Dermis blood vessel endothelial cell (primary cell): ENCODE measurements at places on chromosomes 13 and 19. TPM values are rescaled to one million over a fixed set of nuclear protein-coding genes. Genes with fewer than 3 reads are reported as not detected.

- DNase-seq: no peak
Observed at GRCh38 chr19:2110822-2111221, 14.1 kb downstream of the IZUMO4 start.

DNA sequence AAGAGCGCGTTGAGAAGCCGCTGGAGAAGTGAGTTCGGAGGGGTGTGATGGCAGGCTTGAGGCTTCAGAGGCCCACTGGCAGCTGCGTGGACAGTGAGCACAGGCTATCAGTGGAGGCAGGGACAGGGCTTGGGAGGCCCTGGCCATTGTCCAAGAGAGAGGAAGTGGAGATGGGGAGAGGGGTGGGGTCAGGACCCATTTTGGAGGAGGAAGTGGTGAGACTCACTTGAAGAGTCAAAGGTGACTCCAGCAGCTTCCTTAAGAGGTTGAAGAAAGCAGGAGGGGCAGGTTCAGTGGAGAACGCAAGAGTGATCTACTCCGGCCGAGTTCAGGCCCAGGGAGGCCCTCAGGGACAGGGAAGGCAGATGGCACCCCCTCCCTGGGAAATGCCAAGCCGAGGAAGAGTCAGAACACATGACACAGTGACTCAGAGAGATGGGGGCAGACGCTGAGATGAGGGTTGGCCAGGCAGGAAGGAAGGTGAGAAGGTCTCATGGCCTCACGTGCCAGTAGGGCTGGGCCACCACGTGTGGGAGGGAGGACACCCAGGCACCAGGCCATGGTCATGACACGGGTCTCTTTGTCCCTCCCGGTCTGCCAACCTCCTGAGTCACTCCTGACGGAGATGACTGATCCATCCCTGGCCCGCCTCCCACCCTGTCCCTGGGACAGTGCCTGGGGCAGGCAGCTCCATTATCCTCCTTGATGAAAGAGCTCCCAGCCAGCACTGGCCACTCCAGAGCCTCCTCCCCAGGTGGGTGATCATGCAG lies 10.1 kb upstream of the CD22 start:
- peak; percentile 85 for DNase-seq

GRCh38 chr19:51407511-51408131 lies 9.8 kb downstream of the SIGLEC10 start:
- peak; percentile 54 for DNase-seq

ZNF582 gene
- 2.2 and 2.5 TPM in 2 replicates for total RNA-seq

DNA sequence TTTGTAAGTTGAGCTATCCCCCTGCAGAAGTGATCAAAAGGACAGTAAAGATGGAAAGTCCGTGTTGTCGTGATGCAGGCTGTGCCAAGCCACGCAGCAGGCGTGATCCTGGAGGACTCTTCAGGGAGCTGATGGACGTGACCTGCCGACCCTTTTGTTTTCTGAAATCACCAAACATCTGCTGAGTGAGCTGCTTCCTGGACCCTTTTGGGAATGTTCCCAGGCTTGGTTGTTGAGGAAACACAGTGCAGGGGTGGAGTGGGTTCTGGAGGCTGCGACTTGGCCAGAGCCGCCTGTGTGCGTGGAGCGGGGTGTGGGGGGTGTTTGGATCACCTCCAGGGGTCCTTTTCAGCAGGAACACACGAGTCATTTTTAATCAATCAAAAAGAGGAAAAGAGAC lies 15.4 kb upstream of the CPAMD8 start:
- peak; percentile 76 for DNase-seq

DNA sequence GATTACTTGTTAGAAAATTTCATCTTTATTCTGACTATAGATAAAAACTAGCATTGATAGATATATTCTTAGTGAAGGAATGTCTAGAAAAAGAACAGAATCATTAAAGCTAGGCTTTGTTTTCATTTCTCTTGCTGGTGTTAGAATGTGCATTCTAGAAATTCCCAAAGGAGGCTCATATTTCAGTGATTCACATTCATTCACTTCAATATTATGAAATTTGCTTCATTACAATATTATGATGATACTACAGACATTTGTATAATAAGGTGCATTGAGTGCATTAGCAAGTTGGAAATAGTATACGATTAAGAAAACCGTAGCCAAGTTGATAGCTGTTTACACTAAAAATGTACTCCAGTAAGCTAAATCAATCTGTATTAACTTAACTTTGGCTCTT lies 70.7 kb upstream of the MYCBP2 start:
- no peak for DNase-seq

PDE4C gene
- total RNA-seq: 0.28 and 0.51 TPM in 2 replicates

LCP1 gene
- 0.14 TPM in 1 of 2 replicates, not detected in the other for total RNA-seq

GRCh38 chr19:28074773-28075172 lies 1138.2 kb downstream of the UQCRFS1 start:
- no peak for DNase-seq

NDUFA7 gene
- total RNA-seq: 10.2 and 11.7 TPM in 2 replicates

ZNF844 gene
- 5.4 and 5.7 TPM in 2 replicates for total RNA-seq

- no peak for DNase-seq
Observed at GRCh38 chr19:6861683-6862286, 25.6 kb upstream of the ADGRE1 start.

DNA sequence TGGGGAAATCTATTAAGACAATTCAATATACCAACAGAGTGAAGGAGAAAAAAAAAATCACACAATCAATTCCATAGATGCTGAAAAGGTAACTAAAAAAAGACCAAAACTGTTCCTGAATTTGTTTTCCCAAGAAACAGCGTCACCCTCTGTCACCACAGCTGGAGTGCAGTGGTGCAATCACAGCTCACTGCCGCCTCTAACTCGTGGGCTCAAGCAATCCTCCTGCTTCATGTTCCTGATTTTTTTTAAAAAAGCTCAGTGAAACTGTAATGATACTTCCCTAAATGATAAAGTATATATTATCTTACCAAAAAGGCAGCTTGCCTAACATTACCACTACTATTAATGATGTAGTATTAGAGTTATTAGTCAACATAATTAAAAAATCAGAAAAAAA lies 19.6 kb upstream of the ZFP14 start:
- no peak for DNase-seq

GRCh38 chr13:78593652-78594455 lies 9.5 kb downstream of the POU4F1 start:
- no peak for DNase-seq

GRCh38 chr19:40686882-40687524 lies 3.4 kb downstream of the NUMBL start:
- no peak for DNase-seq

DNA sequence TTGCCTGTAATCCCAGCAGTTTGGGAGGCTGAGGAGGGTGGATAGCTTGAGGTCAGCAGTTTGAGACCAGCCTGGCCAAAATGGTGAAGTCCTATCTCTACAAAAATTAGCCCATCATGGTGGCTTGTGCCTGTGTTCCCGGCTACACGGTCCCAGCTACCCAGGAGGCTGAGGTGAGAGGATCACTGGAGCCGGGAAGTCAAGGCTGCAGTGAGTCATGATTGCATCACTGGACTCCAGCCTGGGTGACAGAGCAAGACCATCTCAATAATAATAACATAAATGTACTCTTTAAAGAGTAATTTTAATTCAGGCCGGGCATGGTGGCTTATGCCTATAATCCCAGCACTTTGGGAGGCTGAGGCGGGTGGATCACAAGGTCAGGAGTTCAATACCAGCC lies 38.7 kb downstream of the SKA3 start:
- peak; percentile 11 for DNase-seq

DNA sequence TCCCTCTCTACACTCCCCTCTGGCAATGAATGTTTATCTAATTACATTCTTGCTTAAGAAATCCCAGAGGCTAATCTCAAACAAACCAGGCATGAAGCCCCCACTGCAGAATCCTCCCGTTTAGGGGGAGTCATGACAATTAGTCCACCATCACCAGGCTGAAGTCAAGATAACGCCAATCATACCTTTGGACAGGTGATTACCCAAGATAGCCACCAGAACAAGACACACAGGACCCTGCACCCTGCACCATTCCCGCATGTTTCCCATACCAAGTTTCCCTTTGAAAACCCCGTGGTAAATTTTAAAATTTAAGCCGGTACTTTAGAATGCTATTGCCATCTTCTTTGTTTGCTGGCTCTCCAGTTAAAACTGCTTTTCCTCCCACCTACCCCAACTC lies 64.8 kb upstream of the XPO4 start:
- DNase-seq: no peak

DNA sequence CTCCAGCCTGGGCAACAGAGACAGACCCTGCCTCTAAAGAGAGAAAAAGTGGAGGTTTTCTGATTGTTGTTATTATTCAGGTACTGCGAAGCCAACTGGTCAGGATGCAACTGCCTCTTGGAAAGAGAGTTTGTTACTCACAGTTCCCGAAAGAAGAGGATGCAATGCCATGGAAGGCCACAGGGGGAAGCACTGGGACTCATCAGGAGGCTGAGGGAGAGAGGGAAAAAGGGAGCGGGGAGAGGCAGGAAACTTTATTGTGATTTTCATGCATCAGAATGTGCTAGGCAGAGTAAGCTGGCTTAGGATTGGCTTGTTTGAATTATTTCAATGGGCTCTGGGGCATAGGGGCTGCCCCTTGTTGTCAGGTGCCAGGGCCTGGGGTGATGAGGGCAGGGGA lies 27.6 kb downstream of the MYO9B start:
- DNase-seq: peak; percentile 69

- DNase-seq: no peak
Observed at GRCh38 chr13:110985541-110985940, 70.7 kb upstream of the ANKRD10 start.

DNA sequence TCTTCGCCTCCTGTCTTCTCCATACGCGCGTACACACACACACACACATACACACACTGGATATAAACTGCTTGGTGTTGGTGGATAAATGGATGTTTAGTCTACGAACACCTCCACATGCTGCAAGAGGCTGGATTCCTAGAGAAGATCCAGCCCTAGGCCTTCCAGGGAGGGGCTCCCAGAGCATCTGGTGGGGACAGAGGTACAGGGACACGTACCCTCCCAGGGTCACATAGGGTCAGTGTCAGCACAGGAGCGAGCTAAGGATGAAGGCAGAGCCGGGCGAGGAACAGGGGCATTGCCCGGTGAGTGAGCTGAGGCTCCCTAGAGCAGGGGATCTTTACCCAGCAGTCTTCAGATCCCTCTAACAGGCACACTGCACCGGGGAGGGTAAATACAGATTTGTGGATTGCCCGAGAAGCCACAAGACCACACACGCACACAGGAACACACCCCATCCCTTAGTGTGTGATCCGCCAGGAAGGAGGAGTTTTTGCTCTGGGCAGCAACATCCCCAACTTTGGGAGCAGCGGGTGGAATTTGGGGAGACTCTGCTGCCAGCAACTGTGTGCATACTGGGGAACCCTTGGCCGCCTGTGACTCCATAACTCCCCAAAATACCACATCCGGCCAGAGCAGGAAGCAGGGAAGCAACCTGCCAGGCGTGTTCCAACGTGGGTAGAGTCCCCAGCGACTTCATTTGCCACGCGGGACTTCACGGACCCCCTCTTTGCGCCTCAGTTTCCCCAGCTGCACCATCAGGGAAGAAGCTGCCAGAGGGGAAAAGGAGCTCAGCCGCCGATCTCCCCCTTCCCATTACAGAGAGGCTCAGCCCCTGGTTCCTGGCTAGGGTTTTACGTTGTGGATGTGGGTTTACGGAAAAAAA lies 5.8 kb upstream of the TLE2 start:
- peak; percentile 19 for DNase-seq

- DNase-seq: peak; percentile 67
Observed at GRCh38 chr13:110714797-110715394, 1.4 kb downstream of the ING1 start.

DNA sequence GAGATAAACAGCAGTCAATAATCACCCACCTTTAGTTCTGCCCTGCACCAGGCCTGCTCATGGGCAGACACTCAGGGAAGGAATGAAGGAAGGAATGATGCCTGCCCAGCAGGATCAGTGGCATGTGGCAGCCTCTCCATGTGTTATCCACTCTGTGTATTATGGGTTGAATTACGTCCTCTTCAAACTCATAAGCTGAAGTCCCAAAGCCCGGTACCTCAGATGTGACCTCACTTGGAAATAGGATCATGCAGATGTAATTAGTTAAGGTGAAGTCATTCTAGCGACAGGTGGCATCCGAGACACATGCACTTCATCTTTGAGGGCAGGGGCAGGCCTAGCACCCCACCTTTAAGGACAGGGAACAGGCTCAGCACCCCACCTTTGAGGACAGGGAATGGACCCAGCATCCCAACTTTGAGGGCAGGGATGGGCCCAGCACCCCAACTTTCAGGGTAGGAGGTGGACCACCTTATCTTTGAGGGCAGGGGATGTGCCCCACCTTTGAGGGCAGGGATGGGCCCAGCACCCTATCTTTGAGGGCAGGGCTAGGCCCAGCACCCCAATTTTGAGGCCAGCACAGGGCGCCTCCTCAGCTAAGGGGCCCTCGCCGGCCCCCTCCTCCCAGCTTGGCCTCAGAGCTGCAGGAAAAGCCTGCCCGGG lies 127.6 kb downstream of the URI1 start:
- DNase-seq: no peak

KLF5 gene
- 1.0 and 1.2 TPM in 2 replicates for total RNA-seq

DNA sequence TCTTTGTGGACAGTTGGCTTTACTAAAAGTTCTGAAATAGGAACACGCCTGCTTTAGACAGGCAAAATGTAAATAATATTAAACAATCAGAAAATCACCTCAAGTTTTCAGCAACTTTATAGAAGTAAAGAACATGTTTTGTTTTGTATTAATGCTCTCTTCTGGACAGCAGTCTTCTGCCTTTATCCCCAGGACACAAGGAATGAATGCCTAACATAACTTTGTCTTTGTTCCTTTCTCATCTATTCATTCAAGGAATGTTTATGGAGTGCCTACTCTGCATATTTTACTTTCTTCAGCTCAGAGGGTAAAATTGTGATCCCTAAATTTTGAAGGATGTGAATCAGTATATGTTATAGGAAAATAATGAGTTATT lies 325.4 kb downstream of the FOXO1 start:
- DNase-seq: no peak

TEAD2 gene
- 74.7 and 101 TPM in 2 replicates for total RNA-seq

DNA sequence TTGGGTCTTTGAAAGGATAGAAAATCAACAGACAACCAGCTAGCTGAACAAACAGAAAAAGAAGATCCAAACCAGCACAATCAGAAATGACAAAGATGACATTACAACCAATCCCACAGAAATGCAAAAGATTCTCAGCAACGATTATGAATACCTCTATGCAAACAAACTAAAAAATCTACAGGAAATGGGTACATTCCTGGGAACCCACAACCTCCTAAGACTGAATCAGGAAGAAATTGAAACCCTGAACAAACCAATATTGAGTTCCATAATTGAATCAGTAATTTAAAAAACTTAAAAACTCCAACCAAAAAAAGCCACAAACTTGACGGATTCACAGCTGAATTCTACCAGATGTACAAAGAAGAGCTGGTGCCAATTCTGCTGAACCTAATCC lies 20.9 kb upstream of the C1QTNF9B start:
- no peak for DNase-seq

ZNF540 gene
- total RNA-seq: 0.17 and 1.1 TPM in 2 replicates

SPTBN4 gene
- 0.05 and 0.17 TPM in 2 replicates for total RNA-seq

DNA sequence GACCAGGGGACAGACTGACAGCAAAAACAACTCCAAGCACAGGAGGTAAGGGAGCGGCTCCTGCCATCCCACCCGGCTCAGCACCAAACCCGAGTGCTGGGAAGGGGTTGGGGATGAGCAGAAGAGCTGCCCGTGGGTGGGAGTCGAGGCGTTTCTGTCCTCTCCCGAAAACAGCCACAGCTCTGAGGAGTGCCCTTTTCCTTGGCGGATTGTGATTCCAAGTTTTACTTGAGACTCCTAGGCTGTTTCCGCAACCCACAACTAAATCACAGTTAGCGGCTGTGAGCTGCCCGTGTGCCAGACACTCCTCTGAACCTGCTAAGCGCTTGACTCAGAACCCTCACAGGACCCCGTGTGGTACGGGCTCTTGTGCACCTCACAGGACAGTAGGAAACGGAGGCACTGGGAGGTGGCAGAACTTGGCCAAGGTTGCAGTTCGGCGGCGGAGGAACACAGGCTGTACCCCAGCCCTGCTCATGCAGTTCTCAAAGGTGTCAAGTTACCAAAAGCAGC lies 21.4 kb downstream of the CFAP97D2 start:
- no peak for DNase-seq
